ENCODE measurements at places on chromosomes 6 and 20.

DNA sequence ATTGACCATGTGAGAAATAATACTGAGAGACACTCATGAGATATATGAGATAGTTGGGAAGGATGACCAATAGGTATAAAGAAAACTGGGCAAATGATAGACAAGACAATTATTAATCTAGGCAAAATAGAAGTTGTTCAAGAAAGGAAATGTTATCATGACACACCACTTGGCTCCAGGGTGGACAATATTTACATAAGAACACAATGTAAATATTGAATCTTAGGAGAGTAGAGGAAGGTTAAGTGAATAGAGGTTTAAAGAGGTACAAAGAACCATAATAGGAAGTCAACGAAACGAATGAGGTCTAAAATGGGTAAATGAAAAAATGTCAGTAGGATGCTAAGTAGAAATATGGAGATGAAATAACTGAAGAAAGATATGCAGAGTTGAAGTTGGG, 126.5 kb downstream of the MBOAT1 start:
- no peak for DNase-seq

GRCh38 chr20:16528078-16528477, 45.2 kb downstream of the KIF16B start:
- DNase-seq: no peak

DNA sequence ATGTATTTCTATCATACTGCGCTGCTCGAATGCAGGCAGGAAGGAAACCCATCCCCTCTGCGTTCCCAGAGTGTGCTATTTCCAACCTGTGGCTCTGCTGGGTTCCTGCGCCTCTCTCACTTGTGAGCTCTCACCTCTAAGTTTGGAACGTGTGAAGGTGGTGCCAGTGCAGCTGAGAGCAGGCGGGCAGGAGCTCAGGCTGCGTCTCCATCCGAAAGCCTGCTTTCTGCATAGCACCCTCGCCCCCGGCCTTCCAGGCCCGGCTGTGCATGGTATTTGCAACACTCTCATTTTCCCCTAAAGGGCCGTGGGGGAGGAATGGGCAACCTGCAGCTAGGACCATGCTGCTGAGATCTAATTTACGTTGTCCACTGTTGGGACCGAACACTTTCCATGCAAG, 288.0 kb upstream of the TSHZ2 start:
- no peak for DNase-seq

- no peak for DNase-seq
Observed at GRCh38 chr6:150413198-150413597, 44.4 kb downstream of the IYD start.

GRCh38 chr6:27053738-27054137, 193.8 kb upstream of the PRSS16 start:
- DNase-seq: no peak

DNA sequence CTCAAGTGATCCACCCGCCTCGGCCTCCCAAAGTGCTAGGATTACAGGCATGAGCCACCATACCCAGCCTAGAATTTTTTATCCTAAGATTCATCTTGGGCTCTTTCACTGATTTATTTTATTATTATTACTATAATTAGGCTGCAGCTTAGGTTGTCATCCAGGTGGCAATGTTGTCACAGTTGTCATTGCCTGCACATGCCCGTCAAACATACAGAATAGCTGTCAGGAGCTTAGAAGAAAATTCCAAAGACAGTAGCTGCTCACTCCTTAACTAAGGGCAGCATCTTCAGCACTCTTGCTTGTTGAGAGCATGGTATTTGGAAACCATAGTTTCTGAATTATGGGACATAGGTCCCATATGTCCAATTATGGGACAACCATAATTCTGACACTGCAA, 334.9 kb upstream of the AGPAT4 start:
- DNase-seq: no peak

DNA sequence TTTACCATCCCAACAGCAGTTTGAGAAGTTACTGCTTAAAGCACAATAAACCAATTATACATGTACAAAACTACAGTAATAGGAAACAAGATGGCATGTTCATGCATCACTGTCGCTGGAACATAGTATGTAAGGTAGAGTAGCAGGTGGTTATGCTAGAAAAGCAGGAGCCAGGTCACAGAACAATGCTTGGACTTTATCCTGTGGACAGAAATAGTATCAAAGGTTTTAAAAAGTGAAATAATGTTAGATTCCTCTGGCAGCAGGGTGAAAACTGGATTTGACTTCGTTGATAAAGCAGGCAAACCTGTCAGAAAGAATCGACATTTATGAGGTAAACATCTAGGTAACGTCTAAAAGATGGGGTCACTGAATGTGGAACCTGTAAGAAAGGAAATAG, 2.5 kb downstream of the BLOC1S5 start:
- DNase-seq: no peak

GRCh38 chr6:24228681-24229255, 102.8 kb downstream of the NRSN1 start:
- DNase-seq: no peak

GRCh38 chr20:47418069-47418757, 61.7 kb upstream of the ZMYND8 start:
- no peak for DNase-seq

DNA sequence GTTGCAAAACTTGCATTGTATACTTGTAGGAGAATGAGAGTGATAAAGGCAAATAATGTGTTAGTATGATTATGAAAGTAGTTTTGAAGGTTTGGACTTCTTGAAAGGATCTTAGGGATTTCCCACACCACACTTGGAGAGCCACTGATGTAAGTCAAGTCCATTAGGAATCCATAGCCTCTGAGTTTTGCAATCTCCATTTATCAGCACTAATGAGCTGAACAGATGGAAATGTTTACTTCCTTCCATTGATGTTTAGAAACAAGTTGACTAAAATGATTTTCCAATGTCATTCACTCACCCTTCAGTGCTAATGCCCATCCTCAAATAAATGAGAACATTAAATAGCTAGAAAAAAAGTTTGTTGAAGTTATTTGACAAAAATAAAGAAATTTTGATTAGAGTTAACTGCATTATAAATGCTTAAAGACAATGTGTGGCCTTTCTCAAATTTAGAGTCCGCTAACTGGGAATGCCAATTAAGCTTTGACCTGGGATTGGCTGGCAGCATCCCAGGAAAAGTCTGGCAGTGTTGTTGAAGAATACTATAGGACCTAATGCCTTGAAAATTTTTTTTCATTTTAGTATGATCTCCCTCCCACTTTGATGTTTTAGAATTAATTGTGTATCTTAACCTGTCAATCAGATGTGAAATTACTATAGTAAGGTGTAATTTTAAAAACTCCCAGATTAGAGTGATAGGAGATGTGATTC, 68.0 kb downstream of the SLC35F1 start:
- no peak for DNase-seq

DNA sequence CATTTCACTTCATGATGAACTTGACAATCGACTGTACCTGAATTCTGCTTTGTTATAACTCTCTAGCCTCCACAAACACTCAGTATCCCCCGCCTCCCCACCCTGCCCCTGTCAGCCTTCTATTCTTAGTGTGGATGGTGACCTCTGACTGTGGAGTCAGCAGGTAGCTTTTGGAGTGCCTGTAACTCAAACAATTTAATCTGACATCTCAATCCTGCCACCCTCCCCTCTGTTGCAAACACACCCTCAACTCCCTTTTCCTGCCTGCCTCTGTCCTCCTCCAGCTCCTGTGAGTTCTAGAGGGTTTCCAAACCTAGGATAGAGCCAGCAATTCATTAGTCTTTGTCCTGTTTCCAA, 20.3 kb downstream of the DAAM2 start:
- no peak for DNase-seq

DNA sequence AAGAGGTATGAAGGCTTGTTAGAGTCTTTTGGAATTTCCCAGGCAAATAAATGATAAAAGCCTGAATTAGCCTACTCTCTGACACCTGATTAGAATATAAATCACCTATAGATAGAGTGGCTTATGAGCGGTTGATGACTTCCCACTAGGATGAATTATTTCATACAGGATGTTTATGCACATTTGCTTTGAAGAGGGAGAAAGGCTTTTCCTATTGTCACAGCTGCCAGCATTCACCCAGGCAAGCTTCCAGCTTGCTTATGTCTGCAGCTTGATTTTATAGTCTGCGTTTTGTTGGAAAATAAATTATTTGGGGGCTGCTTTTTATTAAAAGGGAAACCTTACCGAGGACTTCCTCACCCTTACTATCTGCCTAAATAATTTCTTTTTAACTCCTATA, 51.3 kb upstream of the EIF2S2 start:
- DNase-seq: no peak

DNA sequence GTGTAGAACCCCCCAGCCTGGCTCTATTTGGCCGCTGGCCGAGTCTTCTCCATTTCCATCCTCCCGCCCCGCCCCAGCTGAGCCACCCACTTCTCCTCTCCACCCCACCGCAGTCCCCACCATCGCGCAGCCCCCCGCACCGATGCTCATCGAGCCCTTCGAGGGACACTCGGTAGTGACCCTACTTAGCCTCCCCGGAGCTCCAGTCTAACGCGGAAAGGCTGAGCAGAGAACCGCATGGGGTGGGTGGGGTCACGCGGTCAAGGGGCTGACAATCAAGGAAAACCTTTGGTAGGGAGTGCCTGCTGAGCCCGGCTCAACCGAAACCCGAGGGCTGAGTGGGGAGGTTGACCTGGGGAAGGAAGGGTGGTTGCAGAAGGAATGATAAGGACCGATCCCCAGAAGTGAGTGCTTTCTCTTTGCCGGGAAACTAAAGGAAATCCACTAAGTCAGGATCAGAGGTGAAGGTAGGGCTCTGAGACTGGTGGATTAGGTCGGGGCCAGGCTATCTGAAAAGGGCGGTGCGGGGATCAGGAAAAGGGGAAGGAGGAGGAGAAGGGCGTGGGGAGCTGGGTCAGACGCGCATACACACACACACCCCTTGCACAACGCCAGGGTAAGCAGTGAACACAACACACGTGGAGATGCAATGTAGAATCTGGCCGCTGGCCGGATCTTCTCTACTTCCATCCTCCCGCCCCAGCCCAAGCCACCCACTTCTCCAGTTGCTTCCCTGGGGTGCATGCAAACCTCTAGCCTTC, 49.8 kb downstream of the CPXM1 start:
- no peak for DNase-seq

- DNase-seq: no peak
Observed at GRCh38 chr6:110265273-110265672, 85.0 kb downstream of the CDC40 start.

- no peak for DNase-seq
Observed at GRCh38 chr20:60543598-60543997, 585.4 kb downstream of the CDH26 start.

GRCh38 chr20:36153736-36154699, 522 bp upstream of the EPB41L1 start:
- peak; percentile 22 for DNase-seq

GRCh38 chr6:150813319-150813992, 52.0 kb upstream of the MTHFD1L start:
- DNase-seq: peak; percentile 31

DNA sequence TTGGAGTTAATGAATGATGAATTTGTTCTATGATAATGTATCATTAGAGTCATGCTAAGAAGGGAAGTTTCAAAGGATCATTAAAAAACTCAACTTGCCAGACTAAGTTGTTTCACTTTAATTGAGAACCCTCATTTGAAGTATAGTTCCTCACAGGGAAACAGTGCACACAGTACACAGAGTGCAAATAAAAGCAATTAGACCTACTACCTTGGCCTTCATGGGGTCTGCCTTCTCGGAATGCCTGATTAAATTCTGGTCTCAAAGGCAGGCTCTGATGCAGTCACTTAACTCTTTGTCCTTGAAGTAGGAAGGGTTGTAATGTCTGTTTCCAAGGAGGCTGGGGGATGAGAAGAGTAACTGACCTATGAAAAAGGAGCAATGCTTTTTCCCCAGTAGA, 457.3 kb downstream of the TBC1D32 start:
- DNase-seq: no peak

DNA sequence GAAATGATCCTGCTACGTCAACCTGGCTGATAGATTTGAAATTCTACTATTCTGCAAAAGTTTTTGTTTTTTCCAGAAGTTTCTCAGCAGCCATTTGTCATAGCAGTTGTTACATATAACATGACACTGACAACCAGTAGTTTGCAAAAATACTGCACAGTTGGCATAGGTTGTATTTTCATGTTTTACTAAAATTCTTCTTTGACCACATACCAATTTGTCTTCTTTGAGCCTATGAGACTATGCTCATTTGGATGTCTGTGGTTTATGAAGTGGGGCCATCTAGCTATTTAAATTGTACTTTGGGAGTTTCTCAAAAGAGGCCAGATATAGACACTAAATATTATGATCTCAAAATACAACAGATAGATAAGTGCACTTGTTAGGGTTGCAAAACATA, 104.9 kb upstream of the PREP start:
- DNase-seq: no peak

- no peak for DNase-seq
Observed at GRCh38 chr6:85459224-85459901, 9.5 kb downstream of the NT5E start.

- DNase-seq: no peak
Observed at GRCh38 chr20:41380551-41381193, 14.1 kb upstream of the EMILIN3 start.

GRCh38 chr6:134619077-134619476, 301.2 kb upstream of the SGK1 start:
- no peak for DNase-seq

DNA sequence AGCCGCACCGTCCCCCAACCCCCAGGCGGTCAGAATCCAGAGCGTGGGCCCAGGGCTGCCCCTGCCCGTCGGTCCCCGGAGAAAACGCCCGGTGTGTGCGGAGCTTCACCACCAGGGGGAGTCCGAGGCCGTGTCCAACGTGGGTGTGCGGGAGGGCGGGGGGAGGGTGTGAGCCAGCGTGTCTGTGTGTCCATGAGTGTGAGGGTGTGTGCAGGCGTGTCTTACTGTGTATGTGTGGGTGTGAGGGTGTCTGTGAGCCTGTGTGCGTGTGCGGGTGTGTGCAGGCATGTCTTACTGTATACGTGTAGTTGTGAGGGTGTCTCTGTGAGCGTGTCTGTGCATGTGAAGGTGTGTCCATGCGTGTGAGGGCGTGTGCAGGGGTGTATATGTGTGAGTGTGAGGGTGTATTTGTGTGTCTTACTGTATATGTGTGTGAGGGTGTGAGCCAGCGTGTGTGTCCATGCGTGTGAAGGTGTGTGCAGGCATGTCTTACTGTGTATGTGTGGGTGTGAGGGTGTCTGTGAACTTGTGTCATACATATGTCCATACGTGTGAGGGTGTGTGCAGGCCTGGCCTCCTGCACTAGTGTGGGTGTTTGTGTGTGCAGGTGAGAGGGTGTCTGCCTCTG, 24.6 kb upstream of the GATA5 start:
- DNase-seq: peak; percentile 56

- no peak for DNase-seq
Observed at GRCh38 chr6:70285201-70285600, 17.7 kb downstream of the COL9A1 start.

GRCh38 chr20:24040896-24041459, 52.4 kb upstream of the GGTLC1 start:
- no peak for DNase-seq
